ENCODE measurements at places on chromosomes 7 and 10.

- DNase-seq = no peak
Observed at GRCh38 chr10:14728346-14728745, 46.4 kb downstream of the FAM107B start.

- DNase-seq = no peak
Observed at GRCh38 chr10:13086056-13086455, 13.9 kb upstream of the OPTN start.

GRCh38 chr10:92891885-92892690 is 43.8 kb downstream of the EXOC6 start:
- DNase-seq = peak; percentile 16

DNA sequence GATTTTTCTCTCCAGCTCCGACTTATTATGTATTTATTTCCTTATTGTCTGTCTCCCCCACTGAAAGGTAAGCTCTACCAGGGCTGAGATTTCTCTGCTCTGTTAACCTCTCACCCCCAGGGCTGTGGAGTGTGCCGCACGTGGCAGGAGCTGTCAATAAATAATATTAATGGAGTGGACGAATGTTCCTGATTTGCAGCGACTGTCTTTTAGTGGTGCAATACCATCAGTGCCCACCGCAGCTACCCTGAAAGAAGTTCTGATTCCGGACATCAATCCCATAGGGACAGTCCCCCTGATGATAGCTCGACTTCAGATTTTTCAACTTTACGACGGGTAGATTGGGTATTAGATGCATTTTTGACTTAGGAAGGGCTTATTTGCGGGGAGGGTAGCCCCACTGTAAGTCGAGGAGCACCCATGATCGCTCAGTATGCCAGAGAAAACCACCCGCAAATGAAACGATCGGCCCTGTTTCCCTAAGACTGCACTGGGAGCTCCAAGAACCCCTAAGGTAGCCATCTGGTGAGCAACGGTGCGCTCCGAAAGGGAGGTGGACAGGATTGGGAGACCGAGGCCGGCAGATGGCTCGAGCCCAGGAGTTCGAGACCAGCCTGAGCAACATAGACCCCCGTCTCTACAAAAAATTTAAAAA is 986 bp upstream of the PPP2R2D start:
- DNase-seq = no peak

GRCh38 chr10:88616250-88616977 is 29.9 kb downstream of the LIPJ start:
- DNase-seq = no peak

DNA sequence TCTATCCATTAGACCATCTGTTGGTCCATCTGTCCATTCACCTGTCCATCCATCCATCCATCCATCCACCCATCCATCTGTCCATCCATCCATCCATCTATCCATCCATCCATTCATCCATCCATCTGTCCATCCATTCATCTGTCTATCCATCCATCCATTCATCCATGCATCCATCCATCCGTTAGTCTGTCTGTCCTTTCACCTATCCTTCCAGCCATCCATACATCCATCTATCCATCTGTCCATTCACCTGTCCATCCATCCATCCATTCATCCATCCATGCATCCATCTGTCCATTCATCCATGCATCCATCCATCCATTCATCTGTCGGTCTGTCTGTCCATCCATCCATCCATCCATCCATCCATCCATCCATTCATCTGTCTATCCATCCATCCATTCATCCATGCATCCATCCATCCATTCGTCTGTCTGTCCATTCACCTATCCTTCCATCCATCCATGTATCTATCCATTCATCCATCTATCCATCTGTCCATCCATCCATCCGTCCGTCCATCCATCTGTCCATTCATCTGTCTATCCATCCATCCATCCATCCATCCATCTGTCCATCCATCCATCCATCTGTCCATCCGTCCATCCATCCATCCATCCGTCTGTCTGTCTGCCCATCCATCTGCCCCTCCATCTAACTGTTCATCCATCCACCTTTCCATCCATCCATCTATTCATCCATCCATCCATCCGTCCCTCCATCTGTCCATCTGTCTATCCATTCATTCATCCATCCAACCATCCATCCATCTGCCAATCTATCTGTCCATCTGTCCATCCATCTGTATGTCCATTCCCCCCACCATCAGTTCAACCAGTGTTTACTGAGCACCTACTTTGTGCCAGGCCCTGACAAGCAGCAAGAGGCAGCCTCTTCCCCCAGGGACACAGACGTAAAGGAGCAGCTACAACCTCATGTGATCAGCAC is 4.8 kb upstream of the LFNG start:
- no peak for DNase-seq

GRCh38 chr7:38658921-38659320 is 27.7 kb upstream of the AMPH start:
- no peak for DNase-seq

- no peak for DNase-seq
Observed at GRCh38 chr10:106147021-106147420, 1017.5 kb downstream of the SORCS1 start.

- no peak for DNase-seq
Observed at GRCh38 chr10:80207768-80208370, 2.5 kb upstream of the ANXA11 start.

GRCh38 chr10:112247791-112248190 is 35.4 kb upstream of the TECTB start:
- DNase-seq = no peak

- no peak for DNase-seq
Observed at GRCh38 chr7:80722616-80723195, 84.3 kb downstream of the CD36 start.

DNA sequence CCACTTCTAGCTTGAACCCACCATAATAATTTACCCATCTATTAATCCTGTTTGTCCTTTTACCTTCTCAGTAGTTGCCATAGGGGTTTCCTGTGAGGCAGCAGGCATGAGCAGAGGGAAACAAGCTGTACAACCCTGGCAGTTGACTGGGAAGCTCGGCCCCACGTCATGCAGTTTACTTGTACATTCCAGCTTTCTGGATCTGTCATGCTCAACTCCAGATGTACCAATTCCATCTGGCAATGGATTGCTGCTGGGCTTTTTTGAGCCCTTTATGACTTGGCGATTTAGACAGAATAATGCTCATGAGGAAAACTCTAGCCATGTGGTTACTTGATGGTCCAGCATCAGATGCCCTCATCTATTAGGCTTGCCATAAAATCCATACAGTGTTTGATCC is 112.5 kb downstream of the GNAI1 start:
- no peak for DNase-seq

GRCh38 chr7:147308539-147308938 is 1191.9 kb downstream of the CNTNAP2 start:
- DNase-seq = no peak

- DNase-seq = no peak
Observed at GRCh38 chr10:48406204-48406603, 99.7 kb downstream of the MAPK8 start.

GRCh38 chr10:3198900-3199299 is 26.3 kb upstream of the PITRM1 start:
- DNase-seq = no peak

DNA sequence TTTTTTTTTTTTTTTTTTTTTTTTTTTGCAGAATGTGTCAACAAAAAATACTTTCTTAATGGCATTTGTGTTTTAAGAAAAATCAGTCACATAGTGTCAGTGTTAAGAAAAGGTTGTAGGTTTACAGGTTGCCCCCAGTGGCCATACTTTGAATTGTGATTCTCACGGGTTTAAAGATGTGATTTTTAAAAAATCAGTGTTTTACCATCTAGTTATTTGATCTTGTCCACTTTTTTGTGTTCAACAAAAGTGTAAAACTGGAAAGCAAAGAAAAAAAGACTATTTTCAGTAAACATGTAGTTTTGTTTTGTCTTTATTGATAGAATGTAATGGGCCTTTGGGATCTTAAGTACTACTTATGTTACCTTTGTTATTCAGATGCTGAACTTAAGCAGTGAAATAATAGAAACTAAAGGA is 25.7 kb downstream of the SUV39H2 start:
- peak; percentile 17 for DNase-seq

DNA sequence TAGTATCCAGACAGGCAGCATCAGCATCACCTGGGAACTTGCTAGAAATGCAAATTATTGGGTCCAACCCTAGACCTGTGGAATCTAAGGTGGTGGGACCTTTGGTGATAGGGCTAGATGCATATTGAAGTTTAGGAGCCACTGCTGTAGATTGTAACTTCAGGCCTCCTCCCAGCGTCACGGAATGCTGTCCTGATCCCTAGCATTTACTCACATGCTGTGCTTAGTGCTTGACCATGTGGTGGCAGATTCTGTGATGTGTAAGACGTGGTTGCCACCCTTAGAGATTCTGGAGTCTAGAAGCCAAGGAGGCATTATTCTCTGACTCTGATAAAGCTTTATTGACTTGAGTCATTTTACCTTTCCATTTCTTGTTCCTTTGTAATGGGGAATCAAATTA is 13.5 kb downstream of the AHR start:
- DNase-seq = no peak

- no peak for DNase-seq
Observed at GRCh38 chr10:76916536-76916935, 721.1 kb downstream of the KCNMA1 start.

DNA sequence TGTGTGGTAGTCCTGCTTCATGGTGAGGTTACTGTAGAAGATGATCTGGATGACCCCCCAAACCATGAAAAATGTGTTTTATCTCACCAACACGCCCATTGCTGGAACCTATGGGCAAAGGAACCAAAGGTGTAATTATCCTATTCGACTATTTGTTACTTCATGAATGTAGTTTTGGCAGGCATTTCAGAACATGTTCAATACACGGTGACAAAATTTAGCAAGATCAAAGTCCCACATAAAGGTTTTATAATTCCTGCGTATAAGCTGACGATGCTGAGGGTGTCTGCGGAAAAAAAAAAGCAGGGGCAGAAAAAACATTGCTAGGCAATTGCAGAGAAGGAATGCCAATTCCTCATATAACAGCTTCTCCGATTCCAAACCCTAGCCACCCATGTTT is 13.3 kb downstream of the RAPGEF5 start:
- DNase-seq = no peak

- no peak for DNase-seq
Observed at GRCh38 chr7:33627741-33628140, 277.6 kb upstream of the BMPER start.

GRCh38 chr7:159084069-159084801 is 60.4 kb downstream of the VIPR2 start:
- no peak for DNase-seq

DNA sequence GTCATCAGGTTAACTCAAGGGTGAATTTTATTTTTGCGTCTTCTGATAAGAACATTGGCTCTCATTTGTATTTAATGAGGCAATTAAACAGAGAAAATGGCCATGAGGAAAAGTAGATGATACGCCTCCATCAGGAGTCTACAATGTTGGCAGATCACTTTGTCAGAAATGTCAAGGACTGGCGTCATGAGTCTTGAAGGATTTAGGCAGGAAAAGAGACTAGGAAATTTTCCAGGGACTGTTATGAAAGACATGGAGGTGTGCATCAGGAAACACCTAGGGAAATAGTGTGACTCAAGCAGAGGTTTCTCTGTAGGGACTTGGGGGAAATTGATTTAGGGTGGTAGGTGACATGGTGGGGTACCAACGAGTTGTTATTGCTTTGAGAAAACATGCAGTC is 53.4 kb upstream of the SLC35B4 start:
- no peak for DNase-seq

- DNase-seq = no peak
Observed at GRCh38 chr7:41869997-41870396, 167.1 kb upstream of the INHBA start.

DNA sequence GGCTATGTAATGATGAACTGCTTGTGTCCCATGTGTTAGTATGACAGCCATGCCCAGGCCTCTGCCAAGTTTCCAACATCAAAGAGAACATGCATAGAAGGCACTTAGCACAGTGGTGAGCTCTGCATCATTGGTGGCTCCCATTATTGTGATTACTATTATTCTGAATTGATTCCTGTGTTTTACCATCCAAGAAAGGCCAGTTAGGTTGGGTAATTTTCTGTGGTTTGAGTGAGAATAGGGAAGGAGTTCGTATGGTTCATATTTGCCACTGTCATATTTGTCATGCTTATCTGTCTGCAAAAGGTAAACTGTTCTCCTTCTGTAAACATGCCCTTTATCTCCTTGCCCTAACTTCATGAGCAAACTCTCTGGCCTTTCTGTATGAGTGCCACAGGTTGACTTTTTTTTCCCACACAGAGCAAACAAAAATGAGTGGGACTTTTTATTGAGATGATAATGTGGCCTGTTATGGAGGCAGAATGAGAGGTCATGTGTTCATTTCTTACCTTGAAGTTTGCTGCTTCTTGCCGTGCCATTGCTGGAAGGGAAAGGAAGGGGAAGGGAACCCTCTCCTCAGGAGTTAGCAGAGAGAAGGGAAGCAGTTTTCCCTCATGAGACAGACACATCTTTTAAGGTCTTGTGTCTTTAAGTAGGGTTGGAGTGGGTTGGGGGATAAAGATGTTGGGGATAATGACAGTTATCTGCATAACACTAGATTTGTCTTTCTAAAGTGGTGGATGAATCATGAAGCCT is 301.9 kb downstream of the LRMDA start:
- no peak for DNase-seq

GRCh38 chr7:106015381-106016218 is 52.5 kb downstream of the CDHR3 start:
- DNase-seq = peak; percentile 78

- no peak for DNase-seq
Observed at GRCh38 chr10:124288486-124288885, 130.2 kb downstream of the OAT start.

GRCh38 chr7:115230882-115231571 is 309.1 kb downstream of the MDFIC start:
- DNase-seq = no peak

GRCh38 chr7:16594676-16595075 is 50.9 kb downstream of the ANKMY2 start:
- DNase-seq = no peak

DNA sequence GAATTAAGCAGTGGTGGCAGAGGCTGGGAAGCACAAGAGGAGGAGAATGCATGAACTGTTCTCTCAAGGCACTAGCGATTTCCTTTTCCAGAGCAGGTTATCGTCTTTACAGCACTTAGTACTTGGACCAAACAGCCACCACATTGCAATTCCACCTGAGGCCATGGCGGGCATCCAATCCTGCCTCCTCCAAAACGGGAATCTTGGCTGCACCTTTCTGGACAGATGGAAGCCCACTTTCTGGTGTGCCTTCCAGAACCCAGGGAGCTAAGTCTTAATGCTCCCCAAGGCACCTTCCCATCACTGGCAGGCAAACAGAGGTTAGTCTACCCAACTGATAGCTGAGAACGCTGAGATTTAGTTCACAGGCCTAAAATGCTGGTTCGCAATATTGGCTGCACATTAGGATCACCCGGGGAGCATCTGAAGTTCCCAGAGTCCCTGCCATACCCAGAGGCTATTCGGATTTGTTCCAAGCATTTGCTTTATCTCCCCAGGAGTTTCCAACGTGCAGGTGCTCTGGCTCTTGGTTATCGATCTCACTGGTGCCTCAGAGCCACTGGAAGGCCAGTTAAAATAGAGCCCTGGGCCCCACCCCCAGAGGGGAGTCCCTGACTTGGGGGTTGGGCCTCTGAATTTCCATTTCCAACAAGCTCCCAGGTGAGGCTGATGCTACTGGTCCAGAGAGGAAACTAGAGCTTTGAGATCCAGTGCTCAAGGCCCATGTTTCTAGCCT is 62.2 kb downstream of the KCNMA1 start:
- peak; percentile 64 for DNase-seq

Data from cerebellum (tissue), 4 donors.